ENCODE measurements at places on chromosomes 1 and 21. TPM values are rescaled to one million over a fixed set of nuclear protein-coding genes. Genes with fewer than 3 reads are reported as not detected.

The INSRR gene
- total RNA-seq = not detected

The DIO1 gene
- total RNA-seq = not detected

The LZIC gene
- total RNA-seq = 21.6 TPM

The HRNR gene
- not detected for total RNA-seq

The IL20 gene
- total RNA-seq = not detected

The TMIGD3 gene
- total RNA-seq = not detected

The ASPM gene
- 30.2 TPM for total RNA-seq

The HPDL gene
- 4.4 TPM for total RNA-seq

The BROX gene
- total RNA-seq = 18.8 TPM

The SYT14 gene
- total RNA-seq = 0.05 TPM

The LCE2B gene
- total RNA-seq = not detected

The RNU1-4 gene
- total RNA-seq = not detected

The MPL gene
- total RNA-seq = not detected

The CYP4Z1 gene
- total RNA-seq = not detected

The SLAMF9 gene
- total RNA-seq = 0.41 TPM

The CD244 gene
- total RNA-seq = not detected

The TMEM183A gene
- 50.0 TPM for total RNA-seq

The VHLL gene
- total RNA-seq = not detected

The HCRTR1 gene
- total RNA-seq = not detected

The DPH5 gene
- total RNA-seq = 32.8 TPM

The HLX gene
- 5.0 TPM for total RNA-seq

The CA6 gene
- not detected for total RNA-seq

The OR14K1 gene
- total RNA-seq = not detected

The RNU1-3 gene
- not detected for total RNA-seq

The COL24A1 gene
- total RNA-seq = 0.03 TPM

The OR10Z1 gene
- not detected for total RNA-seq

The NBPF12 gene
- total RNA-seq = 7.0 TPM

The PCNX2 gene
- 13.1 TPM for total RNA-seq

The F13B gene
- total RNA-seq = not detected

The PLEKHN1 gene
- 6.1 TPM for total RNA-seq

The KAZN gene
- total RNA-seq = 4.1 TPM

The ATAD3A gene
- total RNA-seq = 33.6 TPM

The CFHR3 gene
- 0.30 TPM for total RNA-seq

The LPAR3 gene
- total RNA-seq = 0.22 TPM

The ISG15 gene
- 24.1 TPM for total RNA-seq

The ZNF683 gene
- not detected for total RNA-seq

The KCNE1 gene
- not detected for total RNA-seq

The CDA gene
- total RNA-seq = 41.1 TPM

The MSH4 gene
- 0.03 TPM for total RNA-seq

Measured in A549 treated with DMSO at 1 μM for 4 hours (cell line).